Neural crest cell (in vitro differentiated cells): ENCODE measurements at places on chromosomes 4 and X. TPM values are rescaled to one million over a fixed set of nuclear protein-coding genes. Genes with fewer than 3 reads are reported as not detected.

Gene FAM184B
- total RNA-seq = 0.12 and 0.16 TPM in 2 replicates

- DNase-seq = no peak
Measured at GRCh38 chr4:8537041-8537461, 43.1 kb upstream of the GPR78 start.

- DNase-seq = no peak
Measured at GRCh38 chr4:163284304-163284703, 48.1 kb downstream of the NPY1R start.

GRCh38 chr4:136078976-136079375 lies 1453.3 kb downstream of the PCDH18 start:
- DNase-seq = no peak

DNA sequence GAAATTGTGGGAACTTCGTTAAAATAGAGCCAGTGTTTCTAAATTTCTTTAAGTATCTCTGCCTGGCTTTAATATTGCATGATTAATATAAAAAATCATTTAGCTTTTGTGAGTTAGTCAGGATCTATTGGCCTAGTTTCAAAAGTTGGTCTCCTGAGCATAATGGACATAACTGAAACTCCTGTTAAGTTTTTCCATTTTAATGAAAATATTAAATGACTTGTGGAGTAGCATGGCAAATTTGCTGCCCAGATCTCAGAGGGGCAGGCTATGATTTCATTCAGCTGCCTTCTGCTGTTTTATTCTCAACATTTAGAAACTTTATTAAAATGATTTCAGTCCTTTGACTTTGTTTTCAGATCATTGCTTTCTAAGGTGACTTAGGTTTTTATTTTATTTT lies 962.9 kb upstream of the GRID2 start:
- no peak for DNase-seq
